ENCODE measurements at places on chromosomes 6 and 20. TPM values are rescaled to one million over a fixed set of nuclear protein-coding genes. Genes with fewer than 3 reads are reported as not detected.

DNA sequence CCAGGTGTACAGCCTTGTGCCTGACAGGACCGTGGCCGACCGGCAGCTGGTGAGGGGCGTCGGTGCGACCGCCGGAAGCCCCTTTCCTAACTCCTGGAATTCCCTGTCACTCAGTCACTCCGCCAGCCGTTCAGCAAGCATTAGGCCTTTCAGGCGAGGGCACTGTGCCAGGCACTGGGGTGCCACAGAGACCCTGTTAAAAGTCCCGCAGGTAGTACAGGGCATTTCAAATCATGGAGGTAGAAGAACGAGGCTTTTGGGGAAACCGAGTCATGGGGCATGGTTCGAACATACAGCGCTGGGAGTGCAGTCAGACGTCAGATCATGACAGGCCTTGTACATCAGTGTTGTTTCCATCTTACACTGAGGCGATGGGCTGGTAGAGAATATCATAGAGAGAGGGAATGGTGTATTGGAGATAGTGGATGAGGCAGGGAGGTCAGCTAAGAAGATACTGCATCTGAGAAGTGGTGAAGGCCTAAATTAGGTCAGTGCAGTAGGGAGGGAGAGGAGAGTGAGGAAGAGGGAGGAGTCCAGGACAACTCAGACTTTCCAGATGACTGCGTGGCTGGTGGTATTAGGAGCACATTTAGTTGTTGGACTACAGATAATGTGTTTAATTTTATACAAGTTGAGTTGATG, 892 bp upstream of the DXO start:
- peak overlapping the region; percentile 100 for H3K27ac ChIP-seq
- H3K27me3 ChIP-seq = no peaks in the 10 kb centered on the region
- DNase-seq = no peak
- H3K36me3 ChIP-seq = peaks cover 4% of the 10 kb centered on the region
- H3K4me3 ChIP-seq = peak overlapping the region; percentile 94

Gene TMEM170B
- 3.7 TPM for total RNA-seq

Gene PBOV1
- total RNA-seq = not detected

- no peak overlapping the region for H3K4me3 ChIP-seq
- no peaks in the 10 kb centered on the region for H3K27me3 ChIP-seq
- no peak for DNase-seq
- no peak overlapping the region for H3K27ac ChIP-seq
Measured at GRCh38 chr6:143185288-143185687, 124.6 kb downstream of the AIG1 start.

Gene KIF25
- not detected for total RNA-seq

DNA sequence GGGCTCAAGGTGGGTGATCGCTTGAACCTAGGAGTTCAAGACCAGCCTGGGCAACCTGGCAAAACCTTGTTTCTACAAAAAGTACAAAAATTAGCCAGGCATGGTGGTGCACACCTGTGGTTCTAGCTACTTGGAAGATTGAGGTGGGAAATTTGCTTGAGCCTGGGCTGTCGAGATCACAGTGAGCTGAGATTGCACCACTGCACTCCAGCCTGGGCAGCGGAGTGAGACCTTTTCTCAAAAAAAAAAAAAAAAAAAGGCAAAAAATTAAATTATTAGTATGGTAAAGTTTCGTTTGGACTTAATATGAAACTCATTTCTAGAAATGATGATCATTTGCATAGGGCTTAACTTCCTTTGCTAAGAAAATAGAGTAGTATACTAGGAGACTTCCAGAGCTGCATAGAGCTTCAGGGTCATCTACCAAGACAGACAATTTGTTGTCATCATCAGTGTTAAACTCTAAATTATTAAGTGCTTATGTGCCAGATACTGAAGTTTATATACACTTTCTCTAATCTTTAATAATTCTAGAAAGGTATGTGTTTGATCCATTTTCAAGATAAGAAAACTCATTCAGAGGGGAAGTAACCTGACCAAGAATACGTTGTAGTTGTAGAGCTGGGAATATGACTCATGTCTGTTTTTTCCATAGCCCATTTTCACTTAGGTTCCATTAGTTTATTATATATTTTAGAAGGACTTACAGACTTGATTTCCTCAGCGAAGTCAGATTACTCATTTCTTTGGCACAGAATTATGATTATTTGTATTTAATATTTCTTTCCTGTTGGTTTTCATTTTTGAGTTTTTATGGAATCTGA, 84.5 kb downstream of the SLC16A10 start:
- H3K27ac ChIP-seq = no peak overlapping the region
- no peak for DNase-seq
- H3K4me1 ChIP-seq = no peaks in the 10 kb centered on the region
- H3K36me3 ChIP-seq = no peaks in the 10 kb centered on the region
- peaks cover 37% of the 10 kb centered on the region for H3K27me3 ChIP-seq

DNA sequence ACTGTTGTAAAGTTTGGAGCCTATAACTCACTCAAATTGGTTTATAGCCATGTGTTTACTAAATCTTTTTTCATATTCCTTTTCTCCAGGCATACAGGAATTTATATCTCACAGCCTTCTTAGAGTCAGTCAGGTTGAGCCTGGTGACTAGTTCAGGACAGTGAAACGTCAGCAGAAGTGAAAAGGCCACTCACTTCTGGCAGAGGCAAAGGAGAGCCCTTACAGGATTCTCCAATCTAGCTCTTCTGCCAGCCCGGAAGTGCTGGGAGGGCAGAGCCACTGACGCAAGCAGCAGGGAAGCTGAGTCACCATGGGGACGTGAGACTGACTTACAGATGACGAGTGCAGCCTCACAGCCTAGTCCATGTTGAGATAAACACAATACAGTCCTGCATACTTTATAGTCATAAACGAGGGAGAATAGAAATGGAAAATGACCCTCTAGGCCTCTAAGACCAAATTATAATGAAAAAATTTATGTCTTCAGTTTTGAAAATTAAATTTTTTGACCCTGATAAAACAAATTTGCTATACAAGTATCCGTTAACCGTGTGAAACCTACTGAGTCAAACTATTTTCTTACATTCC, 1.3 kb downstream of the PXT1 start:
- H3K4me3 ChIP-seq = no peak overlapping the region
- H3K4me1 ChIP-seq = peaks cover 45% of the 10 kb centered on the region
- peak; percentile 92 for DNase-seq
- peaks cover 2% of the 10 kb centered on the region for H3K36me3 ChIP-seq

DNA sequence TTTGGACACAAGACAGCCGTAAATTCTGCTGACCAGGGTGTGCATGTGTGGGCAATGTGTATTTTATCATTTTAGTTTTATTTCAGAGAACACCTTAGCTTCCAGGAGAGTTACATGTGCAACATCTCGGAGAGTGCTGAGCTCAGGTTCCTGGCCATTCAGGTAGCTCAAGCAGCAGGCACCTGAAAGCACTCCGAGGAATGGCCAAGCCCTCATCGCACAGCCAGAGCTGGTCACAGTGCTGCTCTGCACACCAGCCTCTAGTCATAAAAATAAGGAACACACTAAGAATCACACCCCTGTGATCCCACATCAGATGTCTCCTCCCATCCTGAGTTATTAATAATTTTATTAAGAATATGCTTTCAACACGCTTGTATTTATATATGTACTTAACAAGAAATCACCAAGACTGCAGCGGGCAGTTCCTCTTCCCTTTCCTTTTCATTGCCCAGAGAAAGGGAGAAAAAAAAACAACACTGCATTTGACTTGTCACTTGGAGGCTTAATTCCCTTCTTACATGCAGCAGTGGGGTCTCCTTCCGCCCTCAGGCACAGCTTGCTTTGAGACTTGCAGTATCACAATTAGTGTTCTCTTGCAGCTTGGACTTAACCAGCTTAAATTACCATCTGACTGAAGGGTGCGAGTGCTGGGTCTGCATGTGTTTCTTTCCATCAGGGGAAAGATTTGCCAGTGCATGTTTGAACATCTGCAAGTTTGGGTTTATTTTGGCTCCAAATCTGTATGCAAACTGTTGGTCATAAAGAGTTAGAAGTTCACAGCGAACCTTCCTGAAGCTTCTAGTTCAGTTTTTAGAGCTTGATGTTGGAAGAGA, 36.0 kb upstream of the IRF4 start:
- H3K36me3 ChIP-seq = no peaks in the 10 kb centered on the region
- H3K4me3 ChIP-seq = no peak overlapping the region
- no peaks in the 10 kb centered on the region for H3K4me1 ChIP-seq
- DNase-seq = no peak
- no peaks in the 10 kb centered on the region for H3K27me3 ChIP-seq

- H3K4me1 ChIP-seq = peaks cover 12% of the 10 kb centered on the region
- no peak for DNase-seq
- no peaks in the 10 kb centered on the region for H3K27me3 ChIP-seq
- no peaks in the 10 kb centered on the region for H3K36me3 ChIP-seq
- no peak overlapping the region for H3K4me3 ChIP-seq
Measured at GRCh38 chr6:34810936-34811632, 19.2 kb downstream of the BLTP3A start.

DNA sequence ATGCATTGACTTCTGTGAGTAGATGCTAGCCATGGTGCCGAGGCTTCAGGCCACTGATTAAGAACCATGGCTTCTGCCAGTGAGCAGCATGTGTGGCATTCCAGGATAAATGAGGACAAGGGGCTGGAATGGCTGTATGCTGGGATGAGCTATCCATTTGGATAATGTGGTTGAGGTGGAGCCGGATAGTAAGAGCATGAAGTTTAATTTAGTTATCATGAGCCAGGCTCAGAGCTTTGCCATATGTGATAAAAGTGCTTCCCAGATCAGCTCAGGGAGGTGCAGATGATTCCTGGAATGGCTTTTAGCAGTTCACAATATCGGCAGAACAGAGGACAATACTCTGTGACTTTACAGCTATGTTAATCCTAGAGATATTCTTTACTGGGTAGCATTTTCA, 34.6 kb upstream of the RNF8 start:
- peaks cover 23% of the 10 kb centered on the region for H3K36me3 ChIP-seq
- DNase-seq = no peak
- peaks cover 38% of the 10 kb centered on the region for H3K4me1 ChIP-seq
- no peak overlapping the region for H3K4me3 ChIP-seq
- H3K27ac ChIP-seq = no peak overlapping the region
- no peaks in the 10 kb centered on the region for H3K27me3 ChIP-seq

DNA sequence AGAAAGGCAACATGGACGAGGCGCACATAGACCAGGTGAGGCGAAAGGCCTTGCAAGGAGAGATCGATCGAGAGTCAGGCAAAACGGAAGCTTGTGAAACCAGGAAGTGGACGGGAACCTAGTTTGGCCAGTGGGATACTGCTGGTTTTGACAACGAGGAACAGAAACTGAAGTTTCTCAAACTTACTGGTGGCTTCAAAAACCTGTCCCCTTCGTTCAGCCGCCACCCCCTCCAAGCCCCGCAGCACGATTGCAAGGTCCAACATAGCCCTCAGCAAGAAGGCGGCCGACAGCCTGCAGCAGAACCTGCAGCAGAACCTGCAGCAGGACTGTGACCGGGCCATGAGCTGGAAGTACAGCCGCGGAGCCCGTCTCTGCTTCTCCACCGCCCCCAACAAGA, 238.0 kb downstream of the KHDC1L start:
- no peaks in the 10 kb centered on the region for H3K27me3 ChIP-seq
- peaks cover 8% of the 10 kb centered on the region for H3K4me1 ChIP-seq
- H3K4me3 ChIP-seq = no peak overlapping the region
- no peak for DNase-seq
- no peak overlapping the region for H3K27ac ChIP-seq

Gene BNIP5
- total RNA-seq = not detected

Gene PI16
- not detected for total RNA-seq

Gene IFT52
- total RNA-seq = 55.3 TPM

DNA sequence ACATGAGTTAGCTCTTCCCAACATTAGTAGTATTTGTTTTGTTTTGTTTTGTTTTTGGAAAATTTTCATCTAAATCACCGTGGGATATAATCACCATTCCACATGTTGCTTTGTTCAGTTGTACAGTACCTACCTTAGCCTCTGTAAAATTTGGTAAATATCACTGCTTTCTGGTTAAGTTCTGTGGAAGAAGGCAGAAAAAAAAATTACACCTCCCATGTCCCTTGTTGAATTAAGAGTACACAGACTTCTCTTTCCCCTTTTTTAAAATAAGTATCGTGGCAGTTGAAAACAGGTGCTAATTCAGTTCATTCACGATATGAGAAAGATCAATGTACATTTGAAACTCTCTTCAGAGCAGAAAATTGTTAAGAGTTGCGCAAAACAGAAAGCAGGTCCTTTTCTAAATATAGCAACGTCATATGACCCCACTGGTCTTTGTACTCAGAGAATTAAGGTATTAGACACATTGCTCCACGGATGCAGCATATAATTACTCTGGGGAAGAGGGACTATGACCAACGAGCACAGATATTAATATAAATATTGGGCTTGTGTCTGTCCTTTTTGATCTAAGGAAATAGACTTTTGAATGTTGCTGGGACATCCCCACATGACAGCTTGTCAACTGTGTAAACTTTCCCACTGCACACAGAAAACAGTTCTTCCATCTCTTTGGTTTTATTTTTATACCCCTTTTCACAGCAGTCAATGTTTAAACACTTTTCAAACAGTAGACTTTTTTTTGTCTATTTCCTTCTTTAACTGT, 58.6 kb upstream of the ZNF217 start:
- no peak overlapping the region for H3K4me3 ChIP-seq
- no peak overlapping the region for H3K27ac ChIP-seq
- no peaks in the 10 kb centered on the region for H3K36me3 ChIP-seq

DNA sequence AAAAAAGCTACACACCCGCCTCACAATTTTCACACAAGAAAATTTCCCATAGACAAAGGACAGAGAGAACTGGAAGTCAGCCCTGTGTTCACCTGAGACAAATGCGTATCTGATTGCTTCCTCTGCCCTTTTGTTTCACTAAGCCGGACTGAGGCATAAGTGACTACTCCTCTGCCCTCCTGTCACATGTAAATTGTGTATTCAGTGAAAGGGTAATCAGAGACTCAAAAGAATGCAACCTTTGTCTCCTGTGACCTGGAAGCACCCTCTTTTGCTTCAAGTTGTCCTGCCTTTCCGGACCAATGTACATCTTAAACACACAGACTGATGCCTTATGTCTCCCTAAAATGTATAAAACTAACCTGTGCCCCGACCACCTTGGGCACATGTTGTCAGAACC, 483.8 kb upstream of the EYS start:
- H3K4me3 ChIP-seq = no peak overlapping the region
- DNase-seq = no peak
- no peaks in the 10 kb centered on the region for H3K27me3 ChIP-seq
- no peaks in the 10 kb centered on the region for H3K4me1 ChIP-seq

GRCh38 chr20:6104493-6105188, 18.2 kb downstream of the FERMT1 start:
- no peaks in the 10 kb centered on the region for H3K4me1 ChIP-seq
- no peak for DNase-seq
- H3K4me3 ChIP-seq = no peak overlapping the region
- H3K27me3 ChIP-seq = peaks cover 4% of the 10 kb centered on the region
- H3K27ac ChIP-seq = no peak overlapping the region

Gene HTR1B
- total RNA-seq = 11.4 TPM

Gene EPPIN
- not detected for total RNA-seq

Measured in osteocyte (in vitro differentiated cells).